ENCODE measurements at places on chromosomes 7 and 10.

DNA sequence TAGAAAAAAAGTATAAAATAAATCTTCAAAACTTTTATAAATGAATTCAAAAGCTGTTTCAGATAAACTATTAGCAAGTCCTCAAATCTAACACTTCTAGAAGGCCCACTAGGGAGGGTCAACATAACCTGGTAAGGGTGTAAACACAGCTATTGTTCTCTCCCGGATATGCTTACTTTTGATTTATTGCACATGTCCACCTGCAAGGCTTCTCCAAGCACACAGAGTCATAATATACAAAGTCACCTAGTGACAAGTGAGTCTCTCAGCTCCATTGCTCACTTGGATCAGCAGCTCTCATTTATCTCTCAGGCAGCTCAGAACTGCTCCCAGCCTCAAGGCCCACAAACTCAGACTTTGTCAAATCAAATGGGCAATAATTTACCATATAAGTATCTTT is 44.0 kb upstream of the COL1A2 start:
- no peak for DNase-seq

DNA sequence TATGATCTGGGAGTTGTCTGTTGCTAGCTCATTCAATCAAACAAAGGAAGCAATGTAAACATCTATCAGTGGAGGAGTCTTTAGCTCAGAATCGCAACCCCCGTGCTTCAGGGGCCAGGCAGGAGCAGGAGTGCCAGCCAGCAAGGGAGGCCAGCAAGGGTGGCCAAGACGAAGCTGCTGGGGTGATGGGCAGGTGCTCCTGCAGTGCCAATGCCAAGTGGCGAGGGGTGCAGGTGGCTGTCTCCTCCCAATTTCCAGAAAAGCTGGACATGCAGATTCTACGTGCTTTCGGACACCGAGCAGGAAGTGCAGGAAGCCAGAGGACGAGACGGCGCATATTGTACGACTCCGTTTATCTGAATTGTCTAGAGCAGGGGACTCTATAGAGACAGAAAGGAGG is 48.1 kb upstream of the EBF3 start:
- DNase-seq: no peak

DNA sequence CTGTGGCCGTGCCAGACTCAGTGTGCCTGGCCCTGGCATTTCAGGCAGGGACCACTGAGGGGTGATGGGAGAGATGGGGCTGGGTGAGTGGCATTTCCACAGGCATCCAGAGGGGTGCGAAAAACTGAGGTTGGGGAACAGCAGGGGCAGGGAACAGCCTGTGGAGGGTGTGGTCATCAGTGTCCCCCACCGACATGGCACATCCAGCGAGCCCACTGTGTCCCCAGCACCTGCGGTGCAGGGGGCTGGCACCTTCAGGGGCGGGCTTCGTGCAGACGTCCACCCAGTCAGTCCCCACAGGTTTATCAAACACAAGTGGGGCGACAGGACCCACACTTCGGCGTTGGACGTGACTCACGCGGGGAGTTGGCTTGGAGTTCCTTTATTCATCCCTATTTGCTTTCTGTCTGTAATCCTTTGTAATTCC is 14.8 kb downstream of the CUX1 start:
- DNase-seq: no peak

GRCh38 chr10:49651039-49651835 is 28.2 kb upstream of the C10orf53 start:
- DNase-seq: no peak

DNA sequence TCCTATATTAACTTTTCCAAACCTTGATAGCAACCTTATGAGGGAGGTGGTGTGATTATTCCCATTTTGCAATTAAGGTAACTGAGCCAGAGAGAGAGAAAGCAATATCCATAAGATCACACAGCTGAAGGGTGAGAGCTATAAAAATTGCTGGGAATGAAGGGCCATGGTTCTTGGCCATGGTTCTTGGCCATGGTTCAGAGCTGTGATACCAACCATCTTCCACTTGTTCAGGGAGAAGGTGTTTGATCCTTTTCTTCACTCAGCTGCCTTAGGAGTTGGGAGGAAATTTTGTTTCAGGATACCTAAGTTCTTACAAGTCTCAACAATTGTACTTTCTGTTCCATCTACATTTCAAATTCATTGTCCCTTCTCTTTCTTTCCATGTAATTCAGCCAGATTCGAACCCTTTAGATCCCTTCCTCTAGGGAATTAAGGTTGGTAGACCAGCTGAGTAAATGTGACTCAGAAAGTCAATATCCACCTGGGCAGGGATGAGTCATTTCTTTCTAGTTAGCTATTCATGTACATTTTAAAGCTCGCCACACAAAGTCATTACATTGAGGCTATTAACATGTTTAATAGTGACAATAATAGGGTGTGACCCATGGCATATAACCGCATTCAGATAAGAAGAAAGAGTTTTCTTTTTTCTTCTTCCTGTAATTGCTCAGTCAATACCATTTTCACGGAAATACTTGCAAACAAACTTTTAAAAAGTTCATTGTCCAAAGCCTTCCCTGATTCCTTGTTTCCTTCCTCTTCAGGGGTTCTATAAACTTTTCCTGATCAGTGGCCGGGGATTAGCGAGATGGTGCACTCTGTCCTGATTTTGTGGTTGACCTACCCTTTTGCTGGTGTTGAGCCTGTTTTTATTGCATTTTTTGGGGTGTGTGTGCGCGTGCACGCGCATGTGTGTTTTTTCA is 143.4 kb downstream of the TCF7L2 start:
- DNase-seq: no peak

- no peak for DNase-seq
Measured at GRCh38 chr7:46107610-46108217, 186.6 kb upstream of the IGFBP3 start.

All from activated CD8-positive, alpha-beta memory T cell treated with anti-CD3 and anti-CD28 coated beads for 1 hour (primary cell).